ENCODE measurements at places on chromosomes 4 and X.

- DNase-seq: no peak
Observed at GRCh38 chrX:39169976-39170375, 368.7 kb downstream of the MID1IP1 start.

DNA sequence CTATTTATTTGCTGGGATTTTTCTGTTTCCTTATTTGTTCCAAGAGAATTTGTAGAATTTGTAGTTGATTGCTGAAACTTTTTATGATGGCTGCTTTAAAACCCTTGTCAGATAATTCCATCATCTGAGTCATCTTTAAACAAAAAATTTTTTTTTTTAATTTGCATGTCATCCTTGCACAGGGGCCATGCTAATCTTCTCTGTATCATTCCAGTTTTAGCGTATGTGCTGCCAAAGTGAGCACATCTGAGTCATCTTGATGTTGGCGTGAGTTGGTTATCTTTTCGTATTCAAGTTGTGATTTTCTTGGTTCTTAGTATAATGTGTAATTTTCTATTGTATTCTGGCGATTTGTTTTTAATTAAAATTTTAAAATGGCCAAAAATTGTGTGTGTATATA lies 18.7 kb upstream of the ZNF157 start:
- DNase-seq: no peak

DNA sequence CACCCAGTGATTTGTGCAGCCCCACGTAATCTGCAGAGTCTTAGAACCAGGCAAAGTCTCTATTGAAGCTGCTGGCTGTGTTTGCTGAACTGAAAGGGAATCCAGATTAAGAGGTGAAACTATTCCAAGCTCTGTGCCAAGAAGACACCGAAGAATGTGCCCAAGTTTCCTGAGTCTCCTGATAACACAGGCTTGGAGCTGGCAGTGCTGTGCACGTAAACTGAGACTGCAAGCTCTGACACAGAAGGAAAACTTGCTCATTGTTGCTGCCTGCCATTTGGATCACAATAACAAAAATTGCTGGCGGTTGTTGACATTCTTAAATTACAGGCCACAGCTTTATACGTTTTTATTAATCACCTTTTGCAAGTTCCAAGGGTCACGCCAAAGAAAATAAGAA lies 60.2 kb upstream of the VCX3B start:
- DNase-seq: no peak

GRCh38 chr4:151522866-151523519 lies 114.0 kb downstream of the FHIP1A start:
- DNase-seq: no peak

- no peak for DNase-seq
Observed at GRCh38 chrX:77446029-77446585, 1.1 kb upstream of the FGF16 start.

DNA sequence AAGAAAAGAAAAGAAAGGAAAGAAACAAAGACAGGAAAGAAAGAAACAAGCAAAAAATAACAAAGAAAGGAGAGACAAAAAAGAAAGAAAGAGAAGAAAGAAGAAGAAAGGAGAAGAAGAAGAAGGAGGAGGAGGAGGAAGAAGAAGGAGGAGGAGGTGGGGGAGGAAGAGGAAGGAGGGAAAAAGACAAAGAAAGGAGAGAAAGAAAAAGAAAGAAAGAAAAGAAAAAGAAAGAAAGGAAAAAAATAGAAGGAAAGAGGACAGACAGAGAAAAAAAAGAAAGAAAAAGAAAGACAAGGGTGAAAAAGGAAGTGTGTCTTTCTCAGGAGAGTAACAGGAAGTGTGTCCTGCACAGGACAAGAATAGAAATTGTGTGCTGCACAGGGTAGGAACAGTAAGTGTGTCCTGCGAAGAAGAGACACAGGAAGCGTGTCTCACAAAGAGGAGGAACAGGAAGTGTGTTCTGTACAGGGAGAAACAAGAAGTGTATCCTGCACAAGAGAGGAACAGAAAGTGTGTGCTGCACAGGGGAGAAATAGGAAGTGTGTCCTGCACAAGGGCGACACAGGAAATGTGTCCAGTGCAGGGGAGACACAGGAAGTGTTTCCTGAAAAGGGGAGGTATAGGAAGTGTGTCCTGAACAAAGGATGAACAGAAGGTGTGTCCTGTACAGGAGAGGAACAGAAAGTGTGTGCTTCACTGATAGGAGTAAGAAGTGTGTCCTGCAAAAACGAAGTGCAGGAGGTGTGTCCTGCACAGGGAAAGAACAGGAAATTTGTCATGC lies 101.2 kb downstream of the ARSF start:
- DNase-seq: peak; percentile 0

DNA sequence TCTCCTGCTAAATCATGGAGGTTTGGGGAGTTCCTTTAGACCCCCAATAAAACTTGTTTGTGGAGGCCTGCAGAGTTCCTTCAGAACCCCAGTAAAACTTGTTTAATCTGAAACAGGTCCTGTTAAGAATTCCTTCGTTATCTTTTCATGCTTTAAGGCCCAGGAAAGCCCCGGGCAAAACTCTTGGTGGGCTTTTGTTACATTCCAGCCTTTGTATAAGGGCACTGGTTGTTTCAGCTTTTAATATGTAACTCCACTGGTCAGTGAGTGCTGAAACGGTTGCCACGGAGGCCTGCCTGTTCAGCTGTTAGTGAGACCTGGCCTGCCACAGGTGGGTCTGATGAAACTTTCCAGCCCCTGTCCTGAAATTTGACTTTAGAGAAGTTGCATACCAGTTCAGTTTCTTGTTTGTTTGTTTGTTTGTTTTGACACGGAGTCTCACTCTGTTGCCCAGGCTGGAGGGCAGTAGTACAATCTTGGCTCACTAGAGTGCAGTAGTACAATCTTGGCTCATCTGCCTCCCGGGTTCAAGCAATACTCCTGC lies 12.4 kb upstream of the DHRSX start:
- DNase-seq: no peak

- no peak for DNase-seq
Observed at GRCh38 chrX:39602195-39602594, 495.6 kb downstream of the BCOR start.

DNA sequence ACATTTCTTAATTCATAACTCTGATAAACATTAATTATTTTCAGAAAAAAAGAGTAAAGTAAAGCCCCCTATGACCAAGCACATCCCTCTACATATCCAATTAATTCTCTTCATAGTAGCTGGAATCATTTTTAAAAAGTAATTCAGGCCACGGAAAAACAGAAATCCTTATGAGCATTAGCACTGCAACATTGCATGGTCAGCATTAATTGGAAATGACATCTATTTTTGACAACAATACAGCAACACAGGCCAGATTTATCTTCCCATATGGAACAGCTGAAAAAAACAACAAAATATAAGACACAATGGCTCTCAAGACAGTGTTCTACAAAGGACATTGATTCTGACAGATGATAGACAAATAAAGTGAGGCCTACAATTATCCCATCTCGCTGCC lies 236.6 kb downstream of the TMA16 start:
- no peak for DNase-seq

DNA sequence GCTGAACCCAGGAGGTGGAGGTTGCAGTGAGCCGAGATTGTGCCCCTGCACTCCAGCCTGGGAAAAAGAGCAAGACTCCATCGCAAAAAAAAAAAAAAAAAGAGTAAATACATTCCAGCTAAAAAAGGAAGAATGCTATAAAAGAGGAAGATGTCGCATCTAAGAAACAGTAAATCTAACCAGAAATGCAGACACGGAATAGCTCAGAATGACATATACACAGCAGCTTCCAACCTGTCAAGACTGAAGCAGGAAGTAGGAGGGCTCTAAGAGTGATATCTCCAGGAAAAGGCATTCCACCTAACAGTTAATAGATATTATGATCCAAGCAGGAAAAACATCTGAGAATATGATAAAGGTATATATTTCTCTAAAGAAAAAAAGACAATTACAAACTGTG lies 16.0 kb downstream of the CLOCK start:
- DNase-seq: no peak
